ENCODE measurements at places on chromosomes 5 and 9.

DNA sequence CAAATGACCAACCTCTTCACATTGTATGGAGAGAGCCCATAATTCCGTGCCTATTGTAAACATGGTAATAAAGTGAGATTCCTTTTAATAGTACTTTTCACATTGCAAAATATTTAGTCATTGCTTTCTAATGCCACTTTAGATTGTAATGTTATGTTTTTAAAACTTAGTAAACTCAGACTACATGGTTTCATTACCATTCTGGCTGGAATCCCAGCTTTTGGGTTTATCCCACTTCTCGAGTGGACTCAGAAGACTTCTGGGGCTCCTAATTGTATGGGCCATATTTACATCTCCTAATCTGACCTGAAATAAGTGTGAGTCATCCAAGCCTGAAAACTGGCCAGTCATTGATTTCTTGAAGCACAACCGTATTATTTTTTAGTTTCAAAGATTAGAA lies 217.6 kb downstream of the CAAP1 start:
- DNase-seq, result peak; percentile 2

- DNase-seq, result no peak
Measured at GRCh38 chr9:126945682-126946081, 31.1 kb downstream of the RALGPS1 start.

- DNase-seq, result peak; percentile 65
Measured at GRCh38 chr9:126704892-126705766, 91.4 kb downstream of the LMX1B start.

GRCh38 chr9:87338088-87338989 lies 159.3 kb upstream of the DAPK1 start:
- DNase-seq, result no peak

DNA sequence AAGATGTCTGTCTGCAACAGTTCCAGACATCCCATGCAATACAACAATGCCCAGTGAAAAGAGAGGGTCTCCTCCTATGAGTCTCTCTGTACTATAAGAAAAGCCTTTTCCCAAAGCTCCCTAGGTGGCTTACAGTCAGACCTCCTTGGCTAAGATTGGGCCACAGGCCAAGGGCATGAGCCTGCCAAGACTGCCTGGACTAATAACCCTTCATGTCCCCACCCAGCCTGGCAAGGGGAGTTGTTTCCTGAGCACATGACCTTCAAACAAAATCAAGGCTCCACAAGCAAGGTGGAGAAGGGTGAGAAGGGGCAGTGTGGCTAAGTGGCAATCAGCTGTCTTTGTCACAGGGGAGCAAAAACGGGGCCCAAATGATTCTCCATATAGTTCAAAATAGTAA lies 75.6 kb upstream of the ZSWIM6 start:
- DNase-seq, result no peak

DNA sequence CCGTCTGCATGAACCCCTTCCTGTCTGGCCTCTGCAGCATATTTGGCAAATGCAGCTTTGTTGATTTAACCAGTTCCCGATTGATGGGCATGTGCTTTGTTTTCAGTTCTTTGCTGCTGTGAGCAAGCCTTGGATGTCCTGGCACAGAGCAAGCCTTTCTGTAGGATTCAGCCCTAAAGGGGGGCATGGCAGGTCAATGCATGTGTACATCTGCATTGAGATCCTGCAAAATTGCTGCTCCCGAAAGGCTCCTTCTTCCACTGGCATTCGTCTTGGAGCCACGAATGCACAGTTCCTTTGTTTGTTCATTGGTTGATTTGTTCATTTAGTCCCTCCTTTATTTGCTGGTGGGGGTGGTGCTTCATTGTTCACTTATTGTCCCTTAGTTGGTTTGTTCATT lies 34.8 kb downstream of the COL5A1 start:
- DNase-seq, result no peak

- DNase-seq, result no peak
Measured at GRCh38 chr9:136671254-136671614, 8.5 kb downstream of the EGFL7 start.

- peak; percentile 1 for DNase-seq
Measured at GRCh38 chr5:62689599-62690368, 111.2 kb downstream of the LRRC70 start.

DNA sequence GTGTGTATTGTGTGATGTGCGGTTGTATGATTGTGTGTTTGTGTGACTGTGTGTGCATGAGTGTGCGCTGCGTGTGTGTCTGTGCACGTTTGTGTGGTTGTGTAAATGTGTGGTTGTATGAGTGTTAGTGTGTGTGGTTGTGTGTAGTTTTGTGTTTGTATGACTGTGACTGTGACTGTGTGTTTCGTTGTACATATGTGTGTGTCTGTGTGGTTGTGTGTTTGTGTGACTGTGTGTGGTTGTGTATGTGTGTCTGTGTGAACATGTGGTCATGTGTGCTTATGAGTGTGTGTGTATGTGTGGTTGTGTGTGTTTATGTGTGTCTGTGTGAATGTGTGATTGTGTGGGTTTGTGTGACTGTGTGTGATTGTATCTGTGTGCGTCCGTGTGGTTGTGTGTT lies 197.8 kb downstream of the TTLL11 start:
- DNase-seq, result no peak

- DNase-seq, result no peak
Measured at GRCh38 chr9:28899267-28899666, 1326.0 kb upstream of the C9orf72 start.

DNA sequence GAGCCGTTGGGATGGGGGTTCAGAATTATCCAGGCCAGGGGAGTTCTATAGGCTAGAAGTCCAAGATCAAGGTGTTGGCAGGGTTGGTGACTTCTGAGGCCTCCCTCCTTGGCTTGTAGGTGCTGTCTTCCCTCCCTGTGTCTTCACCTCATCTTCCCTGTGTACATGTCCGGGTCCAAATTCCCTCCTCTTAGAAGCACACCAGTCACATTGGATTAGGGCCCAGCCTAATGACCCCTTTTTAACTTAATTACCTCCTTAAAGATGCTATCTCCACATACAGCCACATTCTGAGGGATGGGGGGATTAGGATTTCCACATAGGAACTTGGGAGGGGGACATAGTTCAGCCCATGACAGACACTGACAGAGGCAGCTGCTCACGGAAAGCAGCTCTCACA lies 12.1 kb downstream of the LRSAM1 start:
- no peak for DNase-seq

- no peak for DNase-seq
Measured at GRCh38 chr9:85040821-85041465, 371.4 kb downstream of the NTRK2 start.

DNA sequence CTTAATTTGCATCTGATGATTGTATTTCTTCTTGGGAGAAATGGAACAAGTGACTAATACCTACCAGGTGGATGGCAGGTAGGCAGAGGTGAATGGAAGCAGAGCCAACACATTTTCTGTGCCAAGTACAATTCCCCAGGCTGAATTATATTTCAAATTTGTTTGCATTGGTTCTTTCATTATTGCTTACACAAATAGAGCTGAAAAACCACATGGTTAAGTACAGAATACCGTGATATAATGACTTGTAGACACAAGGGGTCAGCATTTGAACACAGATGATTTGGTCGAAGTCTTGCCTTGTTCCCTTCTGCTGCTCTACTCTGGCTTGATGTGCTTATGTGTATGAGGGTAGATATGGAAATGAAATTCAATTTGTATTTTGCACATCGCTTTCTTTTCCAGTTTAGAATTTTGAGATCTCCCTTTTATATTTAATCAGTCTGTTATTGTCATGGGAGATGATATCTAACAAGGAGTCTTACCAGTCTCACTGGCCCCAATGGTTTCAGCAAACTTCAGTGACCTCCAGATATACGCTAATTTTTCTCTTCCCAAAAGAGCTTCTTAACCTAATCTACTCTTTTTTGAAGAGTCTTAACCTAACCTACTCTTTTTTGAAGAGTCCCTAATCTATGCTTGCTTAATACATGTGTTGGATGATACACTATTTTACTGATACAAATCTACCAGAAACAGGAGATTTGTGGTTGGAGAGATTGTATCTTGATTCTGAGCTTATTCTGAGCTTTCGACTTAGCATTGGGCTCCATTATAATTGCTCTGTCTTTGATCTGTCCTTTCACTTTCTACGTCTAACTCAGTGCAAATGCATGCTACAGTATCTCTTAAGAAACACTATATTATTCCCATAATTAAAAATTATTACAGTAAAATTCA lies 88.1 kb downstream of the PCSK1 start:
- peak; percentile 78 for DNase-seq

- DNase-seq, result peak; percentile 65
Measured at GRCh38 chr9:15696979-15697378, 144.1 kb downstream of the CCDC171 start.

GRCh38 chr5:68260467-68260866 lies 44.9 kb downstream of the PIK3R1 start:
- DNase-seq, result peak; percentile 28
